ENCODE measurements at places on chromosomes 5 and 9.

DNA sequence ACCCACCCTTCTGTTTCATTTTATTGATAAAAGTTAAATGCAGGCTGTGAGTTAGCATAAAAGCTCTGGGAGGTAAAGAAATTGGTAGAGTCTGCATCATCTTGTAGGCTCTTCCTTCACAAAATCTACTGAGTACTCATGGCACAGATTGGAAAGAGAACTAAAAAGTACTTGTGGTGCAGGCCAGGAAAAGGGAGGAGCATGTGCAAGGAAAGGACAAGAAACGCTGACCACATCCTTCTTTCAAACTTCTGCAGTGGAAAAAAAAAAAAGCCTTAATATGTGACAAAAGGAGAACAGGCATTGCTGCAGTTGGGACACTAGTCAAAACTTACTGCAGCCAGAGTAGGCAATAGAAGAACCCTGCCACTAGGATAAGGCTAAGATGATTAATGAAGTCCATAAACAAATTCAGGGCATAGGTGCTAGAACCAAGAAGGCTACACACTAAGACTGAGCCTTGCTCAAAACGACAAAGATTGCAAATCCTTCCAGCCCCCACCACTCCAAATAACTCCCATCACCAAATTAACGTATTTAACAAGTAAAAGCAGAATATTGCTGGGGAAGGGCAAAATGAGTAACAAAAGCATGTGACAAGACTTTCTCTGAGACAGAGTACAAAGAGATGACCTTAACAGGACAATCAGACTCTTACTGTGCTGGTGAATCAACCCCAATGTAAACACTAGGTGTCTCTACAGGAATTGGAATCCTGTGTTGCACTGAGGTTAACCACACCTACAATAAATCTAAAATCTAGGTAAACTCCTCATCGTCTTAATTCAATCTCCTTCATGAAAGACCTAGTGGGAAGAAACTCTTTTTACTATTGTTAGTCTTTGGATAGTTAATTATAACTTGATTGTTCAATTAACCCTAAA, 1024.8 kb downstream of the TLE1 start:
- no peak for DNase-seq

GRCh38 chr5:137684761-137685160, 51.1 kb downstream of the KLHL3 start:
- DNase-seq, result no peak

DNA sequence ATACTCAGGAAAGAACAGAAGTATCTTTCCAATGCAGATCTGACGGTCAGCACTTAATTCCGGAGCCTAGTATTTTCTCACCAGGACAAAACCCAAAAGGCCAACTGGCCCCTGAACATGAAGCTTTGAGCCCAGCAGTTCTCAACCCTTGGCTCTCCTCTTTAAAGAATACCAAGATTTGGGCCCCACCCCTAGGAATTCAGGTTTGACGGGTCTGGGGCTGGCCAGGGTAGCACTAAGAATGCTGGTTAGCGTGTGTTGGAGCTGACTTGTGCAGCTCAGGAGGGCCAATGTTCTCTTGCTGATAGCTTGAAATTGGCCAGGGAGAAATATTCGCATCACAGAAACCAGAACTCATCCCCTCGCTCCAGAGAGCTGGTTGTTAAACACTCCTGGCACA, 88.3 kb upstream of the PTCH1 start:
- DNase-seq, result no peak

DNA sequence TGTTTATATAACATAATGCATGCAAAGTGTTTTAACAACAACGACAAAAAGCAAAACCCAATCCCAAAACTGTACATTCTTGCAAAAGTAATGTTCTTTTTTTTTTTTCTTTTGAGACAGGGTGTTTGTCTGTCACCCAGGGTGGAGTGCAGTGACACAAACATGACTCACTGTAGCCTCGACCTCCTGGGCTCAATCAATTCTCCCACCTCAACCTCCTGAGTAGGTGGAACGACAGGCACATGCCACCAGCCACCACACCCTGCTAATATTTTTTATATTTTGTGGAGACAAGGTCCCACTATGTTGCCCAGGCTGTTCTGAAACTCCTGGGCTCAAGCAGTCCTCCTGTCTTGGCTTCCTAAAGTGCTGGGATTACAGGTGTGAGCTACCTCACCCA, 13.6 kb upstream of the HAVCR1 start:
- no peak for DNase-seq

- peak; percentile 35 for DNase-seq
Observed at GRCh38 chr9:129336601-129337331, 158.7 kb upstream of the IER5L start.

GRCh38 chr5:179268966-179269693, 76.1 kb downstream of the ADAMTS2 start:
- DNase-seq, result peak; percentile 4

DNA sequence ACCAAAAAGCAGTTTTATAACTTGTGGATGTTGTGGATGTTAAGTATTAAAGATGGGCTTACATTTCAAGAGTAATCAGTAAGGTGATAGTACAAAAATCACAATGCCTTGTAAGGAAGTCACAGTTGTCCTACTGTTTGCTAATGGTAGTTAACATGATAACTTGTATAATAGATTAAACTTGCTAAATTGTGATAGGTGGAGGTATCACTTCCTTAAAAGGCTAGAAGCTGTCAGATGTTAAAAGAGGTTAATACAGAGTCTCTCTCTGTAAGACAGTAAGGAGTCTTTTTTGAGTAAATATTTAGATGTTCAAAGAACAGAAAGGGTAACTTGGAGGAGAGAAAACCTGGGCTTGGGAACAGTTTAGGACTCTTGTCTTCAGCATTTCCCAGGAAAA, 14.2 kb upstream of the MACIR start:
- no peak for DNase-seq

DNA sequence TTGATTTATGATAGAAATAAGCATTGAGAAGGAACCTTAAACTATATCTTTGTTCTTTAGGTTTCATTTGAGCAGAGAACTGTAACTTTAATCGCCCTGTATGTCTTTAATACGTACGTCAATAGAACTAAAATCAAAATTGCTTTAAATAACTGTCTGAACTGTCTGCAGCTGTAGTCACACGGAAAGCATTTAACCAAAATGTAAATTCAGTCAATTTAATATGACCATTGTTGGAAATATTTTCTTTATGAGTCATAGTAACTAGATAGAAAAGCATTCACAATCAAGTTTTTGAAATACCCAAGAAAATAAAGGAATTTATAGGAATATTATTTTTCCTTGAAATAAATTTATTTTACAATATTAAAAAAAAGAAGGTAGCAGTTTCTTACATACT, 157.1 kb upstream of the CDH6 start:
- no peak for DNase-seq

- peak; percentile 36 for DNase-seq
Observed at GRCh38 chr9:136943291-136944211, 987 bp downstream of the FBXW5 start.

DNA sequence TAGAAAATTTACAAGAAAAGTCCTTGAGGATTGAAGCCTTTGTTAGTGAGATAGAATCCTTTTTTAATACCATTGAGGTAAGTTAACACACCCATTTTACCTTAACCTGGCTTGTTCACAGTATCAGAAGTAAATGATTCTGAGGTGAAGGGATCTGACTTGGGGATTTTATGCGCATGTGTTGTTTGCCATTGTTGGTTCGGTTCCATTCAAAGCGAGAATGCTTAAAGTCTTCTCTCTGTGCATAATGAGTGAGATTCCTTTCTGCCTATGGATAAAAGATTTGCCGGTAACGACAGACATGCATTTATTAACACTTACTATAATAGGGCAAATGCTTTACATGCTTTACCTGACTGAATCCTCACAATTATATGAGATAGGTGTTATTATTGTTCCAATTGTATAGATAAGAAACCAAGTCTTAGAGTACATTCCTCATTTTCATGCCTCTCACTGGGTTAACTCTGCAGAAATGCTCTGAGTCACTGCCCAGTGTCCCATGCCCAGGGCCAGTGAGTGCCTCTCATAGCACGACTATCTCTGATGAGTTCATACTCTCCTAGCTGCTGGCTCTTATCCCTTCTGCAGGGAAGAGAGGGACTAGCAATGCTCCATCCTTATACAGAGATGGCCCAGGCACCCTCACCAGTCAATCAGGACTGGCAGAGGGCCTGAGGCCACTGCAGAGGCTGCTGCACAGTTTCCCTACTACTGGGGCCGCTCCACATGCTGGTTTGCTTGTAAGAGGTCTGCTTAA, 54.4 kb downstream of the CMYA5 start:
- DNase-seq, result no peak

DNA sequence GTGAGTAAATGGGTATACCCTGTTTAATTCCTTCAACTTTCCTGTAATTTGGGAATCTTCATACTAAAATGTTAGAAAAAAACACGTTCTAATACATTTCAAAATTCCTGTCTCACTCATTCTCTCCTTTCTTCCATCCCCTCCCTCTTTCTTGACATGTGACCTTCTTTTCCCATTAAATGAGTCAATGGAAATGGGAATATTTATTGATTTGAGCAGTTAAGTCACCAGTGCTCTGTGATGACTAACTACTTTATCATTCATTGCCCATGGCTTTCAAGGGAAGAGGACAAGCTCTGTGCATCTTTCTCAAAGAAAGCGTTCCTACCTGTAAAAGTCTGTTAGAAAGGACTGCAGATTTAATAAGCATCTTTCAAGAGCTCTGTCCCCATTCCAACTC, 144.4 kb upstream of the MAP3K1 start:
- no peak for DNase-seq

- no peak for DNase-seq
Observed at GRCh38 chr5:172564883-172565282, 76.2 kb upstream of the NEURL1B start.

DNA sequence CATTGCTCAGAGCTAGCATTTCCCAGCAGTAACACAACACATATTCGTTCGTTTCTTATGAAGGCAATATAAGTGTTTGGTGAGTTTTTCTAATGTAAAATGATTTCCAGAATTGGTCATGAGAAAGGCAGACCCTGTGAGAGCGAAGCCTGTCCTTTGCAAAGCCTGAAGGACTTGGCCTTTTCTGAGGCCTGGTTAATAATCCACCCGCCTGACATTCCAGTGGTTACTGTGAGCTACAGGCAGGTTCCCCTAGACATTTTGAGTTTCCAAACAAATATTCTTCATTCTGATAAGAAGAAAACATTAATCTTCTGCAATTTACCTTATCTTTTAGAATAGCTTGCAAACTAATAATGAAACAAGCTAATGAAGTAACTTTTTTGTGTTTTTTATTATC, 38.0 kb downstream of the ADAMTS16 start:
- DNase-seq, result no peak

- no peak for DNase-seq
Observed at GRCh38 chr9:130327070-130327780, 61.7 kb downstream of the HMCN2 start.

DNA sequence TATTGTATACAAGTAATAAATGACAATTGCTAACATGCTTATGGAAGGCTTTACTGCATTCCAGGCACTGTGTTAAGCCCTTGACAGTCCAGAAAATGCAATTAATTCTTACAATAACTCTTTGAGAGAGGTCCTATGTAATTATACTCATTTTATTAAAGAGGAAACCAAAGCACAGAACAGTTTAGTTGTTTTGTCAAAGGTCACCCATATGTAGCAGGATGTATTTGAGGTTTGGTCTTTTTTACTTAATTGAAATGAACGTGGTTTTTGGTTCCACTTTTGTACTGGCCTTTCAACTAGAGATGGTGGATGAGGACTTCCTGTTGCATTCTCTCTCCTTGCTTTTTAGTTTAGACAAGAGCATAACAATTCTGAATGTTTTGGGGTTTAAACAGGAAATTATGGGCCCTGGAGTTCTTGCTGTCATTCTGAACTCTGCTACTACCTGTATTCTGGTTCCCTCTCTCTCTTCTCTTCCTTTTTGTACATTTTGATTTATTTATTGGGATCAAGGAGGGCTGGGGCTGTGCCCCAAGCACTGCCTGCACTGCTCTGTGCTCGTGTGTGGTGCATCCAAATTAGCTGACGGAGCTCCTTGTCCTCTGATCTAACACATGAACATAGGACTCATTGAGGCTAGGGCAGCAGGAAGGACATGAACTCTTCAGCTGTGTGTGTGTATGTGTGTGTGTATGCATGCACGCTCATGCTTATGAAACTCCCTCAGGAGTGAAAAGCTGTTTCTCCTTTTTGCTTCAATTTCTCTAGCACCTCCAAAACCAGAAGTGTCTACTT, 47.4 kb downstream of the SLC28A3 start:
- DNase-seq, result no peak

GRCh38 chr5:11324521-11325289, 563.7 kb upstream of the DAP start:
- DNase-seq, result no peak

DNA sequence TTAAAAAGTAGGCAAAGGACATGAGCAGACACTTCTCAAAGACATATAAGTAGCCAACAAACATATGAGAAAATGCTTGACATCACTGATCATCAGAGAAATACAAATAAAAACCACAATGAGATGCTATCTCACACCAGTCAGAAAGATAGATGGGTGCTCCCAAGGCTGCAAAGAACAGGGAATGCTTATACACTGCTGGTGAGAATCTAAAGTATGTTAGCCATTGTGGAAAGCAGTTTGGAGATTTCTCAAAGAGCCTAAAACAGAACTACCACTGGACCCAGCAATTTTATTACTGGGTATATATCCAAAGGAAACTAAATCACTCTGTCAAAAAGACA, 154.2 kb downstream of the NDUFS4 start:
- no peak for DNase-seq

DNA sequence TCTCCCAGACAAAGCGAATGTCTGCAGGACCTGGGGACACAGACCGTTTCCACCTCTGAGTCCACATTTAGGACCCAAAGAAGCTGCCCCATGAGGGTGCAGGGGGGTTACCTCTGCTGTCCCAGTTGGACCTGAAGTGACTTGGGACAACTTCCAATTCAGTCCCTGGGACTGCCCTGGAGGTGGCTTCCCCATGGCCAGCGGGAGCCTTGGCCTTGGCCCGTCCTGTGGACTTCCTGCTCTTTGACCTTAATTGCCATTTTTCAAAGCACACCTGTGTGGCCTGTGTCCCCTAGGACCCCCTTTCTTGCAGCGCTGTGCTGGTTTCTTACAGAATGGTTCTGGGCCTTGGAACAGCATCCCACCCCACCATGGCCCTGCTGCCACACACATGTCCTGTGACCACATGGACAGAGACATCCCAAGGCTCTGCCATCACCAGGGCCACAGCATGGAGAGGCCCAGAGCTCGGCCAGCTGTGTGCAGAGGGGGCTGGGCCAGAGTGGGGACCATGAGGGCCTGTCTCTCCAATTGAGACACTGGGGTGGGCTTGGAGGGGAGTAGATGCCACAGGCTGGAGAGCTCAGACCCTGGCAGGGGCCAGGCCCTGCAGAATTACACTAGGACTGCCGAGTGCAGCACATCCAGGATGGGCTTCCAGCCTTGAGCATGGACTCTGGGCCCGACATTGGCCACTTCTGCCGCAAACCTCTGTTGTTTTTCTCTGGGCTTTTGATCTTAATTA, 45.8 kb downstream of the SECISBP2 start:
- peak; percentile 3 for DNase-seq

Data from activated naive CD4-positive, alpha-beta T cell treated with anti-CD3 and anti-CD28 coated beads, Interleukin-2, amount 50 U/mL, for 16 hours (primary cell).